ENCODE measurements at places on chromosomes 2 and 18.

DNA sequence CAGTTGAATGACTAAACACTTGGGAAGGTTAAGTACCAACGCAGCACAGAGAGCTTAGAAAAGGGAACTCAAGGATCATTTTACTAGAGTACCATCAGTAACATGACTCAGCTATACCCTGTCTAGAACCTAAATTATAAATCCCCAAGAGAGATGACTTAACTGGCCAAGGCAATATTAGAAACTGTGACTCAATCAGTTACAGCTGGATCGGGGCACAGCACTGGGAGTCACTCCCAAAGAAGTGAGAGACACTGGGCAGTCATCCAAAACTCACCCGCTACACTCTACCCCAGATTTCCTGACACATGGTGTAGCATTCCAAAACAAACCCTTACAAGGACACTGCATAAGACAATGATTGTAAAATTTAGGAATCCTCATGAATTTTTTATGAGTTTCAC, 17.7 kb downstream of the IWS1 start:
- DNase-seq = peak; percentile 100

DNA sequence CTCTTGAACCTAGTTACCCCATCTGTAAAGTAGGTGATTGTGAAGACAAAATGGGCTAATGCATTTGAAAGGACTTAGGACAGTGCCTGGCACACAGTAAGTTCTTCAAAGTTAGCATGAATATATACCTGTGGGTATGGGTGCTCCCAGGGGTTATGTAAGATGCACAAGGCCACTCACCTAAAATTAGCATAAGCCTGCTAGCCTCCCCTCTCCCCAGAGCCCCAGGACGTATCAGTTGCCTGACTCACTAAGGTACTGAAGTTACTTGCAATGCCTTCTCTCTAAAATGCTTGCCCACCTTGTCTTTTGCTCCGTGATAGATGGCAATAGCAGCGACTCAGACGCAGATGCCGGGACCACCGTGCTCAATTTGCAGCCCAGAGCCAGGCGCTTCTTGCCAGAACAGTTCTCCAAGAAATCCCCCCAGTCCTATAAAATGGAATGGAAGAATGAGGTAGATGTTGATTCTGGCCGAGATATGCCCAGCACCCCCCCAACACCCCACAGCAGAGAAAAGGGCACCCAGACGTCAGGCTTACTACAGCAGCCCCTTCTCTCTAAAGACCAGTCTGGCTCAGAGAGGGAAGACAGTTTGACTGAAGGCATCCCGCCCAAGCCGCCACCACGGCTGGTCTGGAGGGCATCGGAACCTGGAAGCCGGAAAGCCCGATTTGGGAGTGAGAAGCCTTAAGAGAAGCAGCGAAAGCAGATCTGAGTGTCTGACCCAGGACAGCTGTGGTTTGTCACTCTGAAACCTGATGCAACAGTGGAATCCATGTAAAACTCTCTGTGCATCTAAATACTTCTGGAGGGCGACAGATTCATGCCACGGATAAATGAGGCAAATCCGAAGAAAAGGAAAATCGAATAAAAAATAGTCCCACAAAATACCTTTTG, 53.8 kb upstream of the TMEM182 start:
- no peak for DNase-seq

GRCh38 chr18:60667016-60667415, 294.4 kb upstream of the MC4R start:
- DNase-seq = no peak

GRCh38 chr18:62697636-62698035, 17.7 kb upstream of the PHLPP1 start:
- DNase-seq = no peak

- no peak for DNase-seq
These were observed 117.4 kb upstream of the COPS8 start for GRCh38 chr2:236968101-236968879.

- DNase-seq = no peak
These were observed 655.0 kb upstream of the CDH2 start for GRCh38 chr18:28831908-28832307.

DNA sequence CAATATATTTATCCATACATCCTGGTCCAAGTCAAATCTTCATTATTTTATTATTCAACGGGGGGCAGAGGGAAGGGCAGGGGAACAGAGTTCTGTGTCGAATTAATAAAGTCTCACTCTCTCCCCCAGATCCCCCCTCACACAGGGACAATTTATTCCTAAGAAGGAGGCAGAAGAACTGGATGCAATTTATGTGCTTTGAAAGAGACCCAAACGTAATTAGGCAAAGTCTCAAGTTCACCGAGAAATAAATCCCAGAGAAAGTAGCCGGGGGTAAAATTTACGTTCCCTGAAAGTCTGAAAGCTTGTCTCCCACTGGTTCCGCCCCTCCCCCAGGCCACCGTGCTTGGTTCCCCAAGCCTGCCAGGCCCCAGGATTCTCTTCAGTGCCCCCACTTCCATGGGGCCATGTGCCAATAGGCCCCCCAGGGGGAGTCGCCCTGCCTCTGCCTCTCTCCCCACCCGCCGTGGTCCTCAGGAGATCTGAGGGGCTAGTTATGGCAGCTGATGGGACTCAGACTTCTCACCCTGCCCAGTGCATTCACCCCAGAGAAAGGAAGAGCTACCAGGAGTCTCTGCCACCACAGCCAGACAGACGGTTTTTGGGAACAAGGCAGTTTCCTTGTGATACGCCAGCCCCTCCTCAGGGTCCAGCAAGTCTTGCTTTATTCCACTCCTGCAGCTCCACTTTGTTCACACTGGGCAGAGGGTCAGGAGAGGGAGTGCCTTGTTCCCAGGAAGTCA, 215.5 kb downstream of the CYP26B1 start:
- no peak for DNase-seq

DNA sequence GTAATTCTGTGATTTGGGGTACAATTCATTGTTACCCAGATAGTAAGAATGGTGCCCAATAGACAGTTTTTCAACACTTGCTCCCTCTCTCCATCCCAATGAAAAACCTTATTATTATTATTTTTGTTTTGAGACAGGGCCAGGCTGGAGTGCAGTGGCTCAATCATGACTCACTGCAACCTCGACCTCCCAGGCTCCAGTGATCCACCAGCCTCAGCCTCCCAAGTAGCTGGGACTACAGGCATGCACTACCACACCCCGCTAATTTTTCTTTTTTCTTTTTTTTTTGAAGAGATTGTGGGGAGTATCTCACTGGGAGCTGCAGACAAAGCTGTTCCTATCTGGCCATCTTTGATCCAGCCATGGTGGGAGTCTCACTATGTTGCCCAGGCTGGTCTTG, 7.2 kb downstream of the TGFA start:
- no peak for DNase-seq

- no peak for DNase-seq
These were observed 26.9 kb downstream of the SNORC start for GRCh38 chr2:232896720-232897597.

- peak; percentile 53 for DNase-seq
These were observed 697 bp downstream of the KCMF1 start for GRCh38 chr2:84971510-84972206.

- peak; percentile 74 for DNase-seq
These were observed 12.3 kb downstream of the CEP192 start for GRCh38 chr18:13003466-13003896.

GRCh38 chr2:12299431-12299830, 417.3 kb upstream of the TRIB2 start:
- DNase-seq = no peak

GRCh38 chr2:113273027-113273551, 5.6 kb downstream of the PAX8 start:
- DNase-seq = no peak

DNA sequence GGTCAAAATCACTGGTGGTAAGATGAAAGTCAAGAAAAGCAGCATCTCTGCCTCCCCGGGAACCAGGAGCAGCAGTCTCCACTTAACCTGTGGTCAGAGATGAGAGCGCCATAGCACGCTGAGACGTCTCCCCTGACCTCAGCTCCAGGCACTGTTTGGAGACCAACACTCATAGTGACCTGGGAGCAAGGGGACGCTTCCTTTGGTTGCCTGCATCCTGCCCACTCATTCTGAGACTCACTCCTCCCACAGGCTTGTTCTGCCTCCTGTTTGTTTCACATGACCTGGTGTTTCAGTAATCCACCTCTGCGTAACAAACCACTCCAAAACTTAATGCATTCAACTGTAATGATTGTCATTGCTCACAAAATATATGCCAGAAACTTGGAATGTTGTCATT, 139.3 kb downstream of the ACOXL start:
- DNase-seq = no peak

GRCh38 chr2:232473467-232473890, 14.2 kb downstream of the ECEL1 start:
- DNase-seq = peak; percentile 17

DNA sequence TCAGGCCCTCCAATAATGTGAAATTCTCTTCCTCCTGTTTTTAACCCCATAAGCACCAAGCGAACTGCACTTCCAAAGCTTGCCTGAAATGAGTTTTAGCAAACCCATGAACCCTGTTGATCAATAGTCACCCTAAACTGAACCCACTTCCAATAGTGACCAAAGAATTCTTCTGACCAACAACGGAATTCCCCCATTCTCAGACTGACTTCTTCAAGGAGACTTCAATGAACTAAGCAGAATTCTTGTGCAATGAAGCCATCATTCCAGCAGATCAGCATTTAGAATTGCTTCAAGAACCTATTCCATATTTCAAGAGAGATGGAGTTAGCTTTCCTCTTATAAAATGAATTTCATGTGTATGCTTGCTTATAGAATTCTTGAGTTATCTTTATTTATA, 176.9 kb upstream of the FN1 start:
- peak; percentile 79 for DNase-seq

GRCh38 chr18:8165095-8165494, 444.1 kb upstream of the RAB12 start:
- DNase-seq = no peak

GRCh38 chr2:135142323-135142722, 90.2 kb downstream of the RAB3GAP1 start:
- DNase-seq = no peak

DNA sequence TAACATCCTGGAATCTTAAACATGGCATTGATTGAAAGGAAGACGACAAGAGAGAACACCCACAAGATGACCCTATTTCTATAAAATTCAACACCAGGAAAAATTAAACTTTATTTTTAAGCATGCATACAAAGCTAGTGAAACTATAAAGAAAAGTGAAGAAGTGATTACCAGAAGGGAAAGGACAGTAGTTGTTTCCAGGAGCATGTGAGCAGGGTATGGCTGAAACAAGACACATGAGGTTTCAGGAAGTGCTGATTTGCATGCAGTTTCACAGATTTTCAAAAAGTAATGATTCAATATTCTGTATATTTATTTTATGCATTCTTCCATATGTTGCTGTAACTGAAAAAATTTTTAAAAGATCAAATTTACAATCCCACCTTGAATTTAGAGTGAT, 24.6 kb upstream of the DAW1 start:
- DNase-seq = no peak

DNA sequence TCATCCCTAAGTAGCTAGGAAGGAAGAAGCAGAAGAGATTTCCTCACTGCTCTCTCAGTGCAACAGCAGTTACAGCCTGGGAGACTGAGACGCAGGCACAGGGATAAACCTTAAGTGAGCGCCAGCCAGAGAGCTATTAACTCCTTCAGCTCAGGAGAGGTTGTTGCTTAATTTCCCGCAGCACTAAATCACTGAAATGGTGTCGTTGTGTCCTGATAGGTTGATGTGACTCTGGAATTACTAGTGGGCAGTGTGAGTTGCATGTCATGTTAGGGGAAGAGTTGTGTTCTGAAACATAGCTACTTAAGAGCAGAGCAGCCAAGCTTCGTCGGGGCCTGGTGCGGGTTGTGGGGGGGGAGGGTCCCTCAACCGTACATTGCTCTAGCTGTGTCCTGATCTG, 225.8 kb downstream of the NAPG start:
- no peak for DNase-seq

DNA sequence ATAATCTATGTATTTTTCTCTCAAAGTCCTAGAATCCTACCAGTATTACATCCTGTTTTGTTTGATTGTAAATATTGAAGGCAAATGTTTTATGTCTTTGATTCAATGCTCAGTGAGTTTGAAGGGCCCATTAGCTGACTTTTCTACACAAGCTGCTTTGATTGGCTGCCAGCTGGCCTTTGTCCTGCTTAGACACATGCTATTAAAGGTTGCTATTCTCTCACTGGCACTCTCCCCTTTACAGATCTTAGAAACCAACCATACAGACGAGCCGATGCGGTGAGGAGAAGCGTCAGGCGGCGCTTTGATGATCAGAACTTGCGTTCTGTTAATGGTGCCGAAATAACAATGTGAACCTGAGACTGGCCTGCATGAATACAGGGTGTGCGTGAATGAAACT, 69.7 kb downstream of the PRPF40A start:
- DNase-seq = peak; percentile 31

DNA sequence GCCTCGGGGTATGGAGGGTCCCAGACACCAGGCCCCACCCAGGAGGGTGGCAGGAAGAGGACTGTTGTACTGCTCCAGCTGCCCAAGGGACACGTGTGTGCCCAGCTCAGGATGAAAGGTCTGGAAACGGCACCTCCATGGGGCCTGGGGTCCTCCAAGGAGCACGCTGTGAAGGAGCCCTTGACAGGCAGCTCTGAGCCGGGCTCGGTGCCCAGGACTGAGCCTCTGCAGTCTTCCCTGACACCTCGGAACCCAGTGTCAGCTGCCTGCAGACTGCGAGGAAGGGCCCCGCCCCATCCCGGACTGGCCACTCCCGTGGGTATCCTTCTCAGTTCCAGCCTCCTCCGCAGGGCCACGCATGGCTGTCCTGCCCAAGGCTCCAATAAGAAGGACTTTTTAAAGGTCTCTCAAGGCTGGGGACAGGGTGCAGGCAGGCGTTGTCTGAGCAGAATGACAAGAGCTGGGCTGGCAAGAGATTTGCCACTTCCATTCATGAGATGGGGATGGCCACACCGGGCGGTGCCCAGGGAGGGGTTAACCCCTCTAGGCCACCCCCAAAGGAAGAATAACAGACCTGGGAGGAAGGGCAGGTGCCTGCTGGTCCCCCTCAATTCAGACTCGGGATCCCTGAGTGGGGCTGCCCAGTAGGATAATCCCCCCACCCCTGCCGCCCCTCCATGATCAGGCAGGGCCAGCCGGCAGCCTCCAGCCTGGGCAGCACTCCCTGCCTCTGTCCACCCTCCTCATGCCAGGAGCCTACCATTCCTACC, 8.9 kb downstream of the ECEL1 start:
- DNase-seq = no peak

DNA sequence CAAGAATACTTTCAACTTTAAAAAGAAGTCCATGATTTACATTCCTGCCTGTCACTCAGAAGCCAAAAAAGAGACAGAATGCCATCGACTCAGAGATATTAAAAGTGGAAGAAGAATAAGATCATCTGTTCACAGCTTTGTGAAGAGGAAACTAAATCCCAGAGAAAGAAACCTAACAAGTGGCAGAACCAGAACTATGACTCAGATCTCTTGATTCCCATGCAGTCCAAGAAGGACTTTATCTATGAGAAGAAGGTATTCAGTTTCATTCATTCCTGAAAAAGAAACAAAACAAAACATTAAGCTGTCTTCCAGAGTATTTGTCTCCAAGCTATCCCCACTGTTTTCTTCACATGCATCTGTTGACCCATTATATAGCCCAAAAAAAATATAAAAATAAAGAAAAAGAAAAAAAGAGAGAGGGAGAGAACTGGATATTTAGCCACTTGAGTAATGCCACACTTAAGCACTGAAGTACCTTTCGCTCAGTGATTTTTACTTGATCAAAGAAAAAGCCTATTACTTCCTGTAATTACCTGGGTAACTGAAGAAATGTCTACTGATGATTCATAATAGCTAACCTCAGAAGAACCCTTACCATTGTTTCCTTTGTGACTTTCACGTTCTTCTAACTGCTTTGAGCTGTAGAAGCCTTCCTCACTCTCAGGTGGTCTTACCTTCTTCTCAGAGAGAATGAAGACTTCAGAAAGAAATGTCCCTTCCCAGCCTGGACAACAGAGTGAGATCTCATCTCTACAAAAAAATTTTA, 17.7 kb upstream of the AKAIN1 start:
- no peak for DNase-seq

Measured in fibroblast of skin of scalp (primary cell).